ENCODE measurements at places on chromosomes 12 and 14. TPM values are rescaled to one million over a fixed set of nuclear protein-coding genes. Genes with fewer than 3 reads are reported as not detected.

CEP290 gene
- 28.5 TPM for total RNA-seq

PRH2 gene
- not detected for total RNA-seq

KRT77 gene
- not detected for total RNA-seq

GALNT16 gene
- 0.07 TPM for total RNA-seq

NTS gene
- not detected for total RNA-seq

GPR68 gene
- 0.36 TPM for total RNA-seq

KRT74 gene
- total RNA-seq, result not detected

RPS6KA5 gene
- total RNA-seq, result 8.5 TPM

C1R gene
- 1.7 TPM for total RNA-seq

ZC2HC1C gene
- 2.0 TPM for total RNA-seq

KLRG1 gene
- 12.6 TPM for total RNA-seq

IFNG gene
- not detected for total RNA-seq

EPYC gene
- not detected for total RNA-seq

ENDOU gene
- total RNA-seq, result not detected

PWP1 gene
- total RNA-seq, result 171 TPM

GLS2 gene
- 0.22 TPM for total RNA-seq

C14orf119 gene
- total RNA-seq, result 41.9 TPM

All from thoracic aorta endothelial cell (primary cell).